CD4-positive, alpha-beta T cell (primary cell): ENCODE measurements at places on chromosomes 4 and X. TPM values are rescaled to one million over a fixed set of nuclear protein-coding genes. Genes with fewer than 3 reads are reported as not detected.

DNA sequence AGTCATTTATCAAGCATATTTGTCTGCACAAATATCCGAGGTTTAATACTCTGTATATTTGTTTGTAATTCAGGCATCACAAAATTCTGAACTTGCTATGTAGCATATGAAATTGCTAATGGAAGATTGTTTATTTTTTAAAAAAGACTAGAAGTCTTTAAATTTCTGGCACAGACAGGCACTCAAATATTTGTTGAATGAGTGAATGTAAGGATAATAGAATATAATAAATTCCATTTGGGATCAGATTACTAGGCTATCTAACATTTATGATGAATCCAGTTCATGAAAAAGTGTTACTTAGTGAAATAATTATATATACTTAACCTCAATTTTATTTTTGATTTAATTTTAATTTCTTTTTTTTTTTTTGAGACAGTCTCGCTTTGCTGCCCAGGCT is 30.4 kb upstream of the TEC start:
- no peak for DNase-seq

- DNase-seq: no peak
These were observed 91.7 kb downstream of the SLC10A6 start for GRCh38 chr4:86757468-86757867.

GRCh38 chr4:95761426-95761825 is 78.5 kb upstream of the PDHA2 start:
- DNase-seq: no peak

DNA sequence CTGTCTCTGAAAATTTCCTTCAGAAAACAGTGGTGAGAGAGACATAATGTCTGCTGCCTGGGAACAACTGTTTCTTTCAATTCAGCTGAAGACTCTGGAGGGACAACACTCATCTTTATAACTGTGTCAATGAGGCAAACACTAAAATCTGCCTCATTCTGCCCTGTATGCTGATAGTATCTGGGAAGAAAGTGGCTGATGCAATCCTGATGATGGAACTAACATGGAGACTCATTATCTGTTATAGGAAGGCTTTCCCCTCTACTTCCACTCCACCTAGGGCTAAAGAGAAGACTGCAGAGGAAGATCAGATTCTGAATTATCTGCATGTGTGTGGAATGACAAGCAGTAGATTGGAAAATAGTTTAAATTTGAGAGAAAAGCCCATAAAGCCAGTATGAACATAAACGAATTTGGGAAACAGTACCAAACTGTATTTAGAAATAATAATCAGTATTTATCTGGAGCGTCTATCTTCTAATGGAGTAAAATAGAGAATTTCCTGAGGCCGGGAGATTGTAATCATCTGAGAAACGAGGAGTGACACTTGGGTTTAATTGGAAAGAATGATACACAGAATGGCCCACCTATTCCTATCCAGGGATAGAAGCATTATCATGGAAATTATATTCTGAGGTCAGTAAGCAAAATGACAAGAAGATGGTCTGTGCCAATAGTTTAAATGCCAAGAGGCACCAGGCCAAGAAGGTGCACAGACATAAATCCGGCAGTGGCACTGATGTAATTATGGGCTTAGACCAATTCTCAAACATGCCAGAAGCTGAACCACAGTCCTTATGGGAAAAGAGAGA is 85.4 kb downstream of the SHISA3 start:
- no peak for DNase-seq

- DNase-seq: no peak
These were observed 20.1 kb downstream of the ADRA2C start for GRCh38 chr4:3786196-3786869.

GRCh38 chrX:27399146-27399456 is 64.0 kb downstream of the PPP4R3C start:
- no peak for DNase-seq

GRCh38 chrX:50805276-50805675 is 8.7 kb downstream of the SHROOM4 start:
- no peak for DNase-seq

- no peak for DNase-seq
These were observed 213.5 kb downstream of the CBR4 start for GRCh38 chr4:168796362-168797106.

GRCh38 chr4:78083035-78083434 is 25.9 kb downstream of the FRAS1 start:
- no peak for DNase-seq

DNA sequence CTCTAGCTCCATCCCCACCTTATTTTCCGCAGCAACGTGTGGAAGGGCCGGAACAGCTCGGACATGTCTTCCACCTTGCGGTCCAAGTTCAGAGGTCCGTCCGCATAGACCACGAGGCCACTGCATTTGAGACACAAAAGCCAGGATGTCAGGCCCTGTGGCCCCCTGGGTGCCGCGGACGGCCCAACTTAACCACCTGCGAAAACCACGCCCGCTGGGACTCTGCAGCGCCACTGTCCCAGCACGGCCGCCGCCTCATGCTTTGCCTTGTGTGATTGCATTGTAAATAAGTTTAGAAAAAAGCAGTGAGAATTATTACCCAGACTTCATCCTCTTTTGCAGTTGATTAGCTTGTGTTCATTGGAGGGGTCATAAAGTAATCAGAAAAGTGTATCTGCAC is 58.2 kb upstream of the MXD4 start:
- DNase-seq: no peak

GRCh38 chrX:115494161-115494560 is 66.8 kb upstream of the PLS3 start:
- DNase-seq: no peak

- no peak for DNase-seq
These were observed 196.6 kb upstream of the ETNPPL start for GRCh38 chr4:108959491-108959890.

DNA sequence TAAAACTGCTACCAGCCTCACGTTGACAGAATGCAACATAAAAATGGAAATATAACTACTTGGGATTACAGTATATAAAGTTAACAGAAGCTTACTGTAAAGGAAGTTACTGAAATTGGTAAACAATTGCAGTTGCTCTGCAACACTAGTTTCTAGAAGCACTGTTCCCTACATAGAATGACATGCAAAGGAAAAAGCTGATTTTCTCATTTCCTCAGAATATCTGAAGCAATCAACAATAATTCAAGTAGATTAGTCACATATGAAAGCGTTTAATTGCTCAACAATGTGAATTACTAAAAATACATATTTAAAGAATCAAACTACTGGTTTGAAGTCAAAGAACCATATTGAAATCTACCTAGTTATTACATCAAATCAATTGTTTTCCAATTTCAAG is 31.8 kb downstream of the PDGFC start:
- DNase-seq: no peak

DNA sequence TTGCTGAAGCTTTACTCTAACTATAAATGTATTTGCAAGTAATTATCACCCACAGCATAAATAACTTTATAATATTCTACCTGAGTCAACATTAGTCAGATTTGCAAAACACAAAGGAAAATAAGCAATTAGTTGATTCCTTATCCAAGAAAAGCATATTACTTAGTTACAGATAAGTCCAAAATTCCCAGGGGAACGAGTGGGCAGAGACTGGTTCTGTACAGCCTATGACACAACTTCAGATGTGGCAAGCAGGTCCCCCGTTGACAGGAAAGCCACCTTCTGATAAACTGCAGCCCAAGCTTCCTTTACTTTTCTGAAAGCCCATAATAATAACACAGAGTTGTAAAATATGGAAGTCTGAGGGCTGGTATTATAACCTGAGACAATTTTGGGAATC is 62.4 kb upstream of the NDP start:
- DNase-seq: no peak

- no peak for DNase-seq
These were observed 19.8 kb upstream of the MANBA start for GRCh38 chr4:102780476-102781144.

Gene PROM1
- not detected for total RNA-seq

Gene POU3F4
- not detected for total RNA-seq

Gene TSPAN6
- total RNA-seq: 1.9 TPM

Gene TMPRSS11A
- total RNA-seq: not detected

Gene PTPN13
- total RNA-seq: 3.9 TPM

Gene TRO
- 1.0 TPM for total RNA-seq

Gene TEX11
- total RNA-seq: not detected

Gene SLC2A9
- total RNA-seq: 3.6 TPM

Gene AWAT2
- total RNA-seq: not detected

Gene KCNIP4
- total RNA-seq: not detected

Gene PAPSS1
- total RNA-seq: 5.6 TPM

Gene CDKL5
- 2.2 TPM for total RNA-seq
